ENCODE measurements at places on chromosomes 5 and 9.

DNA sequence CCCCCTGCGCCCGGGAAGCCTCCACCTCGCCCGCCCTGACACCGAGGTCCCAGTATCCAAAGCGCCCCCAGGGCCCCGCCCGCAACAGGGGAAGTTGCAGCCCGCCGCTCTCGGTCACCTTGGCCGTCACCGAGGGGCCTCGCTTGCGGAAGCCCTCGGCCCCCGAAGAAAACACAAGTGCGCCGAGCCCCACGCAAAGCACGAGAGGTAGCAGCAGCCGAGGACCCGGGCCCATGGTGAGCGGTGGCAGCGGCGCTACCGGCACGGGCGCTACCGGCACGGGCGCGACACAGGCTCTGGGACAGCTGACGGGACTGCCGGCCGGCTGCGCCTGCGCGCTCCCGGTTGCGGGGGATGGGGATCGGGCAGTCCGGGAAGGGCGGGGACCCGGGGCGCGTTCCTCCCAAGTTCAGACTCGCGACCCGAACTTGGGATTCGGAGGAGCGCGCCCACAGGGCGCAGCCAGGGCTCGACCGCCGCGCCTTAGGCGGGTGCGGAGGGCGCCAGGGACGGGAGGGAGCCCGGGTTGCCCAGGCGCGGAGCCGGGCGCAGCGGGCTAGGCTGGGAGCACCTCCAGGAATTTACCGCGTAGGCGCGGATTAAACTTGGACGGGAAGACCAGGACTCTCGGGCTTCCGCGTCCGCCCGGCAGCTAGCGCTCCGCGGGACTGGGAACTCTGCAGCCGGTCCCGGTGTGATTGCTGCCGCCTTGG lies at the start of gene PPIC:
Gene PPIC (minus strand): TSS at position 335 of the 713 bp plus-strand sequence. CDS start 100 bp downstream, at position 235.
- DNase-seq = peak; percentile 21

- no peak for DNase-seq
Measured at GRCh38 chr9:121958530-121958929, 134.6 kb downstream of the TTLL11 start.

GRCh38 chr5:136087961-136088871 lies 44.4 kb upstream of the SMAD5 start:
- no peak for DNase-seq

DNA sequence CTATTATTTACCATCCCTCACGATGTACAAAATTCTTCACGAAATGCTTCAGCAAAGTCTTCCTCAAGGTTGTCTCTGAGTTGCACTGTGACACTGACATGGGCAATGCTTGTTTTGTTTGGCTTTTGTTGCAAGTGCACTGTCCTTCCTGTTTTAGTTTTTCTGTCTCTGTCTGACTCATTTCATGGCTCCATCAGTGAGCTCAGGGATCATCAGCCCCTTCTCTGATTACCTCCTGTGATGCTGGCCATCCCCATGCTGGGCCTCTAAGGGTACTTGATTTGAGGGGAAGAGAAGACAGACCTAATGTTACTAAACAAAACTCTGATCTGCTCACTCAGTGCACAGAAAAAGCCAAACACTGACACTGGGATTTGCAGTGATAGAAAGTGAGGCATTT lies 37.6 kb upstream of the STX17 start:
- DNase-seq = no peak

GRCh38 chr5:67216564-67216963 lies 20.0 kb upstream of the CD180 start:
- DNase-seq = no peak

GRCh38 chr5:173201636-173202265 lies 33.3 kb downstream of the NKX2-5 start:
- DNase-seq = no peak

DNA sequence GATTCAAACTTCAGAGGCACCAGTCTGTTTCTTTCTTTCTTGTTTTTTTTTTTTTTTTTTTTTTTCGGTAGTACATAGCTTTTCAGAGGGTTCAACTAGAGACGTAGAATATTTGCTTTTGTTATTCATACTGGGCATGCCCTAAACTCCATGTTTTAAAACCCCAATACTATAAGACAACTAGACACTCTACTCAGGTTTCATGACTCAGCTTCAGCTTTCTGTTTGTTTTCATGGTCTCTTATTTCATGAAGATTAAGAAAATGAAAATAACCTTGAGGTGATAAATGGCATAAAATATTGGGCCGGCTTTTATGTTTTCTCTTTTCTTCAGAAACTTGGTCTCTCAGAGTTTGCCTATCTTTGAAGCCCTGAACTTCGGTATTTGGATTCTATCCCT lies 2126.3 kb upstream of the ACO1 start:
- DNase-seq = no peak

DNA sequence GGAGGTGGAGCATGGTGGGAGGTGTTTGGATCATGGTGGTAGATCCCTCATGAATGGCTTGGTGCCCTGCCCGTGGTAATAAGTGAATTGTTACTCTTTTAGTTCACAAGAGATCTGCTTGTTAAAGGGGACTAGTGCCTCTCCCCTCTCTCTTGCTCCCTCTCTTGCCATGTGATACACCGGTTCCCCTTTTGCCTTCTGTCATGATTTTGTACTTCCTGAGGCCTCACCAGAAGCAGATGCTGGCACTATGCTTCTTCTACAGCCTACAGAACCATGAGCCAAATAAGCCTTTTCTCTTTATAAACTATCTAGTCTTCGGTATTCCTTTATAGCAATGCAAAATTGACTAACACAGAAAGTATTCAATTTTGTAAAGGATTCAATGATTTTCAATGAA lies 817.1 kb downstream of the TLR4 start:
- DNase-seq = no peak

DNA sequence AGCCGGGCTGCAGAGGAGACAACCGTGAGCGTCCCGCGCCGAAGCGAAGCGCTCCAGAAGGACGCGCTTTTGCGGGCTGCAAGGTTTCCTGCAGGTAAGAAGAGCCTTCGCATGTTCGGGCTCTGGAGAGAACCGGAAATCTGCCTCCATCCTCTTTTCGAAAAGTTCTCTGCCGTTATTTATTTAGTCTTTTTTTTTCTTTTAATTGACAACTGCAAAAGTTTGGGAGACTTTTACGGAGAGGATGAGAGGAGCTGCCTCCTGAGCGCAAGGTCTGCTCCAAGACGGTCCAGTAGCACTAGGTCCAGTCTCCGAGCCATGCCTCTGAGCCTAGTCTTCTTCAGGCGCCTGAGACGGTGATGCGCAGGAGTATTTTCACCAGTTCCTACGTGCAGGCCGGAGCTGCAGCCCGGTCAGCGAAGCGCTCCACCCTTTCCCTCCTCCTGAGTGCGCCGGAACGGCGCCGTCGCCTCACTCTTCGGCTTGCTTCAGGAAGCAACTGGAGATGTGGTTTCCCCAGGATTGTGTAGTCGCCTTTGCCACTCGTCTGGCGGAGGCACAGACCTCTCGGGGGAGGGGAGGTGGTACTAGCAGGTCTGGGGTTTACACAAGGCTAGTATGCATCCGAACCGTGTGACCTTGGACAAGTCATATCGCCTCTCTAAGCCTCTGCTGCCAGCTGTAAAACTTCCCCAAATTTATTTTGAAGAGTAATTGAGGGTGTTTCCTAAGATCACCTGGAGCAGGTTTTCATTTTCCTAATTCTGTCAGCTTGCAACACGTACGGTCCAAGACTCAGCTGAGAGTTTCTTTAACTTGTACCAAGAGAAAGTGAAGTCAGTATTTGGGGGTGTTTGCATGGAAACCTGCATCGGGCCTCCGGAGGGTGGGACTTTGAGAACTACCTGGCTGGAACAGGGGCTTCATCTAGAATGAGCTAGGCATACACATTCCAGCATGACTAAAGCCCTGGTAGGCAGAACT lies 4.5 kb downstream of the POU4F3 start:
- no peak for DNase-seq
